ENCODE measurements at places on chromosomes 4 and X.

DNA sequence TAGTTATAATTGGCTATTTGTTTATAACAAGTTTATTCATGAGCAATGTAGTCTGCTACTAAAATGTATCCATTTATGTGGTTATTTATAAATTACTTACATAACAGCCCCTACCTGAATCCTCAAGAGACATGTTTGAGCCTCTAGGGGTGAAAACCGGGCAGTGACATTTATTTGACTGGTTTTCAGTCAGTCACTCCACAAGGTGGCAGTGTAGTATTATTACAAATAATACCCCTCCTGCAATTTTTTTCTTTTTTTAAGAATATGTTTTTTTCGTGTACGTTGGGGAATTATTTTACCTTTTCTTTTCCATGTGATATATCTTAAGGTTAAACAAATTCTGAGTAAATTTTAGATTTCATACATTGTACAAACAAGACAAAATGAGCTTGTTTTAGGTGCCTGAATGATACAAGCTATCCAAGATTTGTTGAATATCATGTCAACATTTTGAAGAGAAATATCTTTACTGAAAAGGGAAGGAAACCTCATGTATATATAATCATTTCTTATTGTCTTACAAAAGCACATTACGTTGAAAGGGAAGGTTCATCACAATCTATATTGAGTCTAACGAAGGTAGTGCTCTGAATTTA is 598.7 kb upstream of the TECRL start:
- DNase-seq, result peak; percentile 40

DNA sequence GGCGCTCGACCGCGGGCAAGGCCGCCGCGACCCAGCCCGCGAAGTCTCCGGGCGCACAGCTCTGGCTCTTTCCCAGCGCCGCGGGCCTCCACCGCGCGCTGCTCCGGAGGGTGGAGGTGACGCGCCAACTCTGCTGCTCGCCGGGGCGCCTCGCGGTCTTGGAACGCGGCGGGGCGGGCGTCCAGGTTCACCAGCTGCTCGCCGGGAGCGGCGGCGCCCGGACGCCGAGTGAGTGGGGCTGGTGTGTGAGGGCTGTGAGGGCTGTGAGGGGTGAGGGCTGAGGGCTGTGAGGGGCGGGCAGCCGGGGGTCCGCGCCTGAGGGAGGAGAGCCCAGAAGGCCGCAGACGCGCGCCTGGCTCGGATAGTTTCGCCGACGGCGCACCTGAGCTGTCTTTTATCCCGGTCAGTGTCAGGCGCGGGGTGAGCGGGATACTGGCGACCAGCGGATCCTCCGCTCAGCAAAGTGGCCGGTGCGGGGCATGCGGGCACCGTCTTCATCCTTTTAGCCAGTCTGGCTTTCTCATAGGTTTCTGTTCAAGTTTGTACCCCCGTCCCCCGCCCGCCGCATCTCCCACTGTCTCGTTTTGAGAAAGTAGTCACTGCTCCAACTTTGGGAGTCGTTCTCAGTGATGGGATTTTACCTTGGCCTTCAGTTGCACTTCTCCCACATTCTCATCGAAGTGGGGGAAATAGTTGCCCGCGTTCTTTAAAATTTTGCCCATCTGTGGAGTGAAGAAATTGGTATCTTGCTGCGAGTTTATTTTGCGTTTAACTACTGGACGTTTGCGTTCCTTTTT is 586 bp downstream of the HERC5 start:
- no peak for DNase-seq

DNA sequence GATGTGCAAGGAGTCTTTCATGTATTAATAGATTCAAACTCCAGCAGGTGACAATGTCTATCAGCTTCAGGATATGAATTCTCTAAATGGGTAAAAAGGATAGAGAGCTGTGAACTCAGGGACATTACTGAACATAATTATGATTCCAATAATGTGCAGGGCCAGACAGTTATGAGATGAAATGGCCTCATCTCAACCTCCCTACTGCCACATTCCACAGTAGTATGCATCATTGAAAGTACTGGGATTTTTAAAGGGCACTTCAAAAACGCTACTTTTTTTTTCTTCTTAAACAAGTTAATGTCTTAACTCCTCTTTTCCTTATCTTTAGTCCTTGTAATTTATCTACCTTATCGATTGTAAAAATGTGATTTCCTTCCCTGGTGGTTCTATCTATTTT is 202.0 kb downstream of the APBB2 start:
- DNase-seq, result no peak

DNA sequence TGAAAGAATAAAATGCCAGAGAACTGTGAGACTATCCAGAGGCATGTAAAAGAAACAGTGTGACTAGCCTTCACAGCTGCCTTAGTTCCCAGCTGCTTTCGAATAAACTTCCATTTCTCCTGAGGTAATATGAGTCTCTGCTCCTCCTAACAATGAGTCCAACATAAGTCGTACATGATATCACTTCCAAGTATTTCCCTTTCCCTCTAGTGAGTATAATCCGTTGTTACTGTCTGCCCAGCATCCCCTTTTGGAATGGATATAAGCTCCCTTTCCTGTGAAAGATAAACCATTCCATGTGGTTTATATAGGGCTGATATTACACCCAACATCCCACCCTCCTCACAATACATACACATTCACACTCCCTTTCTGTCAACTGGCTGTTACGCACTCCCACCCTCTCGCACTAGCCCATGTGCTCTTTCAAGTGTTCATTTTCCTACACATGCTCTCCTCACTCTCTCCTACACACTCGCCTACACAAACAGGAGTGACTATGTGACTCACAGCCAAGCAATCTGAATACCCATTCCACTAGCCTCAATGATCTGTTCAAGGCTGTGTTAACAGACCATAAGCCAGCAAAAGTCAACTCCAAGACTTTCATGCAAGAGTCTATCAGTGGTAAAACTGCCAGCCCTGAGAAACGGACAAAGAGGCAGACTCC is 5.0 kb downstream of the NAF1 start:
- no peak for DNase-seq

DNA sequence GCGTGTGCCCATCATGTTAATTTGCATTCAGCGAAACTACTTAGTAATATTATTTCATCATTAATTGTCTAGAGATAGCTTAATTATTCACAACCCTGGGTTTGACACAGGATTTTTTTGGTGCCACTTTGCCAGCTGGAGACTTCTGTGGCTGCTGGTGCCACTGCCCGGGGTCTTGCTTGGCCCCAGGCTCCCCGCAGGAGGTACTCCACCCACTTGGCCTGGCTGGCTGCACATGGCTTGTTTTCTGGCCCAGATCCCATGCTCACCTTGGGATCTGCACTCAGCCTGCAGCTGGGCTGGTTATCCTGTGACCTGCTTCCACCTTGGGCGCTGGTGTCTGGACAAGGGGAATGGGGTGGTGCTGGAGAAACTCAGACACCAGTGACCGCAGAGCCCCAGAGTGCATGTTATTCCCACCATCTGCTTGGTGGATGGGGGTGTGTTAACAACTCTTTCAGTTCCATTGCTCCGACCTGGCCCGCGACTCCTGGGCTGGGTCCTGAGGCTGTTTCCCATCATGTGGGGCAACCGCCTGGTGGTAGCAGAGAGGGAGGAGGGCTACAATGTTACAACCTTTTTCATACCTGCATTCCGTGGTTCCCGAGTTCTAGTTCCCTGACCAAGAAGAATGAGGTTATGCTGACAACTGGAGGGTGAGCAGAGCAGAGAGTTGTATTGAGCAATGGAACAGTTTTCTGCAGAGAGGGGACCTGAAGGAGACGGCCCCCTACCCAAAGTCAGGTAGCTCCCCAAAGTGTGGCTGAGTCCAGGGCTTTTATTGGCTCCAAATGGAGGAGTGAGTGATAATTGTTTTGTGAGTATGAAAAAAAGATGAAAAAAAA is 1950.0 kb upstream of the IGFBP7 start:
- DNase-seq, result no peak

GRCh38 chrX:134685668-134686067 is 27.4 kb upstream of the PLAC1 start:
- DNase-seq, result no peak

DNA sequence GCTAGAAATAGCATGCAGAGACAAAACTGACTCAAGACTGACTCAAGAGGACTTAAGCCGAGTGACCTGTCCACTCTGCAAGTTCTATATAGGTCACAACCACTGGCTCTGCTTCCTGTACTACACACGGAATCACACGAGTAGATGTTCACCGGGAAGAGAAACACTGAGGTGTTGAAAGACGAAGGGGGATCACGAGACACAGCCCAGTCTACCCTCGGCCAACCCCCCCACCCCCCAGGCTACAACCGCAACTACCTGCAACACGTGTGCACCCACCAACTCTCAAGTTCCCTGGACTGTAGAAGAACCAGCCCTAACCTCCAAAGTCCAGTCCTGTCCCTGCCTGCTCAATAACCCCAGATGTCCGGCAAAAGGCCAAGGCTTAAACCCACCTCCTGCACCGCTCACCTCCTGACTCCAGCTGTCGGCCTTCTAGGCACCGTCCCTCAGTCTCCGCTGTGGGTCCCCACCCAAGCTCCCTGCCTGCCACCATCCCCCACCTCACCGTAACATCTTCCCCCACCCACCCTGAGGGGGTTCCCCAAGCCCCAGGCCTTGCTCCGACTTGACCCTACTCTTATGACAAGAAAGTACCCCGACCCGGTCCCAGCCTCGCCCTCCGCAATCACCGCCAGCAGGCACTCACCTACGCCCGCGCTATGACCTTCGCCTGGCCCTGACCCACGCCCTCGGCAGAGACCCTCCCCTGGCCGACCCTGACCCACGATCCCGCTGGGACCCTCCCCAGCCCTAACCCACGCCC is 739 bp downstream of the GAK start:
- no peak for DNase-seq

- no peak for DNase-seq
These were observed 304 bp upstream of the SPIN2A start for GRCh38 chrX:57137501-57137900.

- no peak for DNase-seq
These were observed 125.3 kb upstream of the CLNK start for GRCh38 chr4:10809905-10810304.

GRCh38 chr4:145954924-145955339 is 16.3 kb upstream of the ZNF827 start:
- no peak for DNase-seq

DNA sequence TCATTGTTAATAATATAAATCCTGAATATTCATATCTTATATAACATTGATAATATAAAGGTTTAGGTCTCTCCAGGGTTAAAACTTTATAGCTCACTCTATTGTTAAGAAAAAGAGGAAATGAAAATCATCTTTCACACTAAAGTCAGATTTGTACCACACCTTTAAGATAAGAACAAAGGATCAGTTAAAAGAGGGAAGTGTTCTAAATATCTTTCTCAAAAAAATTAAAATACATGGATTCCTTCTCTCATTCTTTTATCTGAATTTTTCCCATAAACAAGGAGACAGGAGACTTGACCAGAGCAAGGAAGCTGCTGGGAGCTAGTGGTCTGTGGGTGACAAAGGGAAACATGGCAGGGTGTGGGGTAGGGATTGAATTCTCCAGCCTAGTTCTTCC is 323.0 kb upstream of the CPXCR1 start:
- DNase-seq, result no peak

DNA sequence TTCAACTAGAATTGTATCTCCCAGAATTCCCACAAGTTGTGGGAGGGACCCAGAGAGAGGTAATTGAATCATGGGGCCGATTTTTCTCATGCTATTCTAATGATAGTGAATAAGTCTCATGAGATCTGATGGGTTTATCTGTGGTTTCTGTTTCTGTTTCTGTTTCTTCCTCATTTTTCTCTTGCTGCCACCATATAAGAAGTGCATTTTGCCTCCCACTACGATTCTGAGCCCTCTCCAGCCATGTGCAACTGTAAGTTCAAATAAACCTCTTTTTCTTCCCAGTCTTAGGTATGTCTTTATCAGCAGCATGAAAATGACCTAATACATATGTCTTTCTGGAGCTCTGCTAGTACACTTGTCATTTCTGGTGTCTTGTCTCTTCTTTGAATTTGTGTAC is 22.1 kb upstream of the OR13H1 start:
- DNase-seq, result no peak

DNA sequence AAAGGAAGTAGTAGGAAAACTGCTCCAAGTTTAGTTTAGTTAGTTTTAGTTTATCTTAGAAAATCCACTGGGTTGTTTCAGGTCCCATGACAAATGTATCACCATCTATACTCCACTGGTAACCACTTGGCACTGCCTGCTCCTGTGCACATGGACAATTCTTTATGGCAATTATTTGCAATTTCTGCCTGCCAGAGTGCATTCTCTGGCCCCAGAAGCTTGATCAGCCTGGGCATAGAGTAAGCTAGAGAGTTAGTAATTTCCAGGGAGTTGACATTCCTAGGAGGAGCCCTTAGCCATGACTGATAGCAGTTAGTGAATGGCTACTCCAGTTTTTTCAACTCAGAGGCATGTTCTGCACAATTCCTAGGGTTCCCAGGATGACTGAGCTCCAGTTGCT is 203.2 kb upstream of the FGF13 start:
- no peak for DNase-seq

- no peak for DNase-seq
These were observed 60.0 kb downstream of the SMC1A start for GRCh38 chrX:53362449-53362848.

DNA sequence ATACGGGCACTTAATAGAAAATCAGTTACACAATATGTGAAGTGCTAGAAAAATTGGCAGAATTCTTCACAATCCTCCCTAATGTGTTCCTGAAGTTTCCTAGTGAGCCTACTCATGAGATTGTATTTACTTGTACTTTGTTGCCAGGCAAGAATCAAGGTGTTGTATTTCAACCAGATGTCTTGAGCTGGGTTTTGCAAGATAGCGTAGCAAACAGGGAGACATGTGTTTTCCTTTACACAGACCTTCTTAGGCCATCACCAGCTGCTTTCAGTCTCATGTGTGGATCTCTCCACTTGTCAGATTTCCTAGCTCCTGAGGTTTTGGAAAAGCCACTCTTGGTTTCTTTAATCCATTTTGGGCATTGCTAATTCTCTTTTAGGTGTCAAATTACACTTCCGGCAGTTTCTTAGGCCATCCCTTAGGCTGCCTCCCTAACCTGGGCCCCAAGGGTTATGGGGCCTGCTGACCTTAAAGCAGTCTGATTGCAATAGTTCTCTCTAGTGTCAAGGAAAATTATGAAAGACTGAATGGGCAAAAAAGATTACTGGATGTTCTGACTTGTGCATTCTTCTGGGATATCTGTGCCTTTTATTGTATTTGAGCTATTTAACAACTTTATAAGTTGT is 12.2 kb upstream of the EDA start:
- no peak for DNase-seq

DNA sequence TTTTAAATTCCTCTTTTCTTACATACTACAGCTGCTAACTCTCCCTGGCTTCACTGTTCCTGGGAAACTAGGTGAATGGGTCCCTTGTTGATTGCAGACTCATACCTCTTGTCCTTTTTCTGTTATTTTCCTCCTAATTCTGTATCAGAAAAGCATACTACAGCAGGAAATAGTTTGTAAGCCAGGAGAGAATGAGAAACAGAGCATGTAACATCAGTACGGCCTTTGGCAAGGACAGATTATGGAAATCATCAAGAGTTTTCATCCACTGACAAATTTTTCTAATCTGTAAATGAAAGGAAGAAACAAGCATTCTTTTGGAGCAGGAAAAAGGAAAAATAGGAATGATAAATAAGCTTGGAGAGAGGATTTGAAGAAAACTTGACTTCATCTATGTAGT is 239.2 kb downstream of the ANTXR2 start:
- no peak for DNase-seq
